ENCODE measurements at places on chromosomes 11 and 22.

GRCh38 chr11:35853971-35854370 is 89.9 kb upstream of the LDLRAD3 start:
- DNase-seq: no peak

DNA sequence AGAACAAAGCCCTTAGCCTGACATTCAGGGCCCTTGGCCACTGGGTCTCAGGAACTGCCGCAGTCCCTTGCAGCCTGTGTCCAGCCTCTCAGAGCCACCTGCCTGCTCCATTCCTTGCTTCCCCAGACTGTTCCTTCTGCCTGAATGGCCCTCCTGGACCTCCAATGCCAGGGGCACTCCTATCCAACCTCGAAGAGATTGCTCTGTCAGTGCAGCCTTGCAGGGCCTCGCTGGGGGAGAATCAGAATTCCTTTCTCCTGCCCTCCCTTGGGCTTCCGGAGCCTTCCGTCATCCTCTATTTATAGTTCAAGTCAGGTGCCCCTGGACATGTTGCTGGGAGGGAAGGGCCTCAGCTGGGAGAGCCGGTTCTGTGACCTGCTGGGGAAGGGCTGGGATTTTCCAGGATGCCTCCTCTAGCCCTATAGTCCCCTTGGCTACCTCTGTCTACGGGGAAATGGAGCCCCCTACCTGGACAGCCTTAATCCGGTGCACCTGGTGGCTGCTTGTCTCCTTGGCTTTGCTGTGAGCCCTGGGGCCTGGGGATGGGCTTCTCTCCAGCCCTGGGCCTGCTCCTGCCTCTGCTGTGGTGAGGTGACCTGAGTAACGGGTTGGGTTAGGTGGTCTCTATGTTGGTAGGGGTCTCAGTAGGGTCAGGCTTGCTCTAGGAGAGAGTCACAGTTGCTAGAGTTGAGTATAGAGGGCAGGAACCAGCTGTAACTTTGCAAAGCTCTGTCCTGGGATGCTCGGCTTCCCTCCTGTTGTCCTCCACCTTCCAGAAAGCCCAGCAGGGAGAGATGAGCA is 45.9 kb upstream of the SYT7 start:
- no peak for DNase-seq

DNA sequence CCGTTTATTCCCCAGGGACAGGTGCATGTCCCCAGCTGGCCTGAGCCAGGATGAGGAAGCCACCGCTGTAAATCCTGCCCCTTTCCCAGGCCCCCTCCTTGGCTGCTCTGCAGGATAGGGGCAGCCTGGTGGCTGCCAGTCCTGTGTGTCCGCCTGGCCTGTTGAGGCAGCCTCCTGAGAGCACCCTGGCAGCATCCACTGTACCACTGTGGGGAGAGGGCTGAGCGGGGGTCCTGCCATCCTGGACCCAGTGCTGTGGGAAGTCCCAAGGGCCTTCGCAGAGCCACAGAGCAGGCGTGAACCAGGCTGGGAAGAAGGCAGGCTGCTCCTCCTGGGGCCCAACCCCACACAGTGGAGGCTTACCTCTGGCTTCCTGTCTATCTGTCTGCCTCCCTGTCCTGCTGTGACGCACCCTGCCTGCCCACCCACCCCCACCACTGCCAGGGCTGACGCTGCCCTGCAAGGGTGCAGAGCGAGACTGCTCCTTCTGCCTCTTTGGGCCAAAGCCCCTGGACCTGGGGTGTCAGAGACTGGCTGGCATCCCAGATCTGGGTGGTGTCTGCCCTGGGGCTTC is 8.4 kb downstream of the KCTD17 start:
- no peak for DNase-seq

- no peak for DNase-seq
Measured at GRCh38 chr22:43564859-43565258, 153.0 kb downstream of the MPPED1 start.

DNA sequence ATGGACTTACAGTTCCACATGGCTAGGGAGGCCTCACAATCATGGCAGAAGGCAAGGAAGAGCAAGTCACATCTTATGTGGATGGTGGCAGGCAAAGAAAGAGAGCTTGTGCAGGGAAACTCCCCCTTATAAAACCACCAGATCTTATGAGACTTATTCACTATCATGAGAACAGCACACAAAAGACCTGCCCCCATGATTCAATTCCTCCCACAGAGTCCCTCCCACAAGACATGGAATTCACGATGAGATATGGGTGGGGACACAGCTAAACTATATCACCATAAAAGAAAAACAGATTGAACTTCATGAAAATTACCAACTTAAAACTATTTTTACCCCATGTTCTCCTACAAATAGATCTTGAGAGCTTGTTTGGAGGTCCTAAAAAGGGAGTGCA is 19.6 kb downstream of the ENTHD1 start:
- DNase-seq: no peak

DNA sequence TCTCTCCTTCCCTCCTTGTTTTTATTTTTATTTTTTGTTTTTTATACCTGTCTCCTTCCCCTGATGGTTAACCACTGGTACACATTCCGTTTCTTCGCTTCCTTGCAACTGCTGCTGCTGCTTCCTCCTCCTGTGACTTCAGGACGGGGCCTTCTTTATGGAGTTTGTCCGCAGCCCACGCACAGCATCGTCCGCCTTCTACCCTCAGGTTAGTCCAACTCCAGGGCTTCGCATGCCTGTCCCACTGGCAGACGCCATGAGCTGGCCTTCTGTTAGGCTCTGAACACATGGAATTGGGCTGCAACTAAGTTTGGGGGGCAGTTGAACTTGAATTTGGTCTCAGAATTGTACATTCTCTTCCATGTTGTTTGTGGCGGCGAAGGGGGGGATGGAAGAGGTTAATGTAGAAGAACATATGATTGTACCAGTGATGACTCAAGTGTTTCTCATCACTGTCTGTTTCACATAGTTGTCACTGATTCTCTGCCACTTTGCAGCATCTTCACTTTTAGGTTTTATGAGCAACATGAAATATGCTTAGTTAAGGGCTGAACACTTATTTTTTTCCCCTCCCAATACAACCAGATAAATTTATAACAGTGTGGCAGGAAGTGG is 83.0 kb upstream of the YWHAH start:
- no peak for DNase-seq

DNA sequence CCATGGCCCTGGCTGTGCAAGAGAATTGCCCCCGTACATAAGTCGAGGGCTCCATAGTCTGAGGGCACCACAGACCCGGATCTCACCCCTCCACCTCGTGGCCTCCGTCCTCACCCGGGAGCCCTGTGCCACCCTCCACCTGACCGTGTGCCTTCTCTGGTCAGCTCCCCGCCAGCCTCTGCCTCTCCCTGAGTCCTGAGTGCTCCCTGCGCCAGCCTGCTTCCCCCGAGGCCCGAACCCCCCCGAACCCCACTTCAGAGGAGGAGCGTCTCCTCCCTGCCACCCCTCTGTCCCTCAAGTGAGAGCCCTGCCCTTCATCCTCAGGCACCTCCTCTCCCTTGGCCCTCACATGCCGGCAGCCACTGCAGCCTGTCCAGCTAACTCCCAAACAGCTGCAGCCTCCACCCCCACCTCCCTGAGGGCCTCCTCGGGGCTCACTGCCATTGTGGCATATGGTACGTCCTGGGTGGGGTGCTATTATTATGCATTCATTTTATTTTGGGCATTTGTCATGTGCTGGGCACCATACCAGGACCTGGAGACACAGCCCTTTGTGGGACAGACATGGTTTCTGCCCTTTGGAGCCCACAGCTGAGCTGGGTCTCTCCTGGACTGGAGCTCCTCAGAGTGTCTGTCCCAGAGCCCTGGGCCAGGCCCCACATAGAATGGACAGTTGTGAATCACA is 67.2 kb downstream of the MYO7A start:
- DNase-seq: no peak

DNA sequence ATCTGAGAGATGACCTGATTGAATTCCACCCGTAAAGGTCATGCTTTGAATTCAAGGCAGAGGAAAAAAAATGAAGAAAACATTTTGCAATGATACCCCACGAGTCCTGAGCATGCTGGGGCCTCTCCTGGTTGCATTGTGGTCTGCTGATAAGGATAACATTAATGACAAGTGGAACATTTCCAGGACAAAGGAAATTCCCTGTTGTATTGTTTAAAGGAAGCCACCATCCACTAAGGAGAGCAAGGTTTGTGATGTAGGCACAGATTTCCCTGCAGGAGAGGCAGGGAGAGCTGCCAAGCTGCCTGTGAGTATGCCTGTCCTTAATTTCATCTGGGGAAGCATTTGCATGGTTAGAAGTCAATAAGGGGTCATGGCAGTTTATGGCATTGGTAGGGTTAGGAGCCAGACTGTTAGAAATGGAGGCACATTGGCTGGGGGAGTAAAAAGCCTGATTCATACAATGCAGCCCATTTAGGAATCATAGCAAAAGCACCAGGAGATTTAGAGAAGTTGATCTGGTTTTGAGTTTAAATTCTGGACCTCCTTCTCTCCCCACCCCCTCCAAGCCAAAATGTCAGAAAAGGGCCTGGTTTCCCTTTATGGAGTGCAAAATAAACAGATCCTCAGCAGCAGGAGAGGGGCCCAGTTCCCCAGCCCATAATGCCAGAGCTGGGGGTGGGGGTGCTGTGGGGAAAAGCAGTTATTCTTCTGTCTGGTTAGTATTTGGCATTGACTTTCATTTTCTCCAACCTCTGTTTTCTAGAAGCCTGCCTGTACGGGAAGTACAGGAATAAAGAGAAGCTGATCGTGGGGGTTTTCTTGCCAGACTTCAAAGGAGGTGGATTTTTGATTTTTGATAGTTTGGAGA is 22.1 kb downstream of the FLI1 start:
- DNase-seq: no peak

- no peak for DNase-seq
Measured at GRCh38 chr11:9657531-9657930, 6.3 kb upstream of the SWAP70 start.

DNA sequence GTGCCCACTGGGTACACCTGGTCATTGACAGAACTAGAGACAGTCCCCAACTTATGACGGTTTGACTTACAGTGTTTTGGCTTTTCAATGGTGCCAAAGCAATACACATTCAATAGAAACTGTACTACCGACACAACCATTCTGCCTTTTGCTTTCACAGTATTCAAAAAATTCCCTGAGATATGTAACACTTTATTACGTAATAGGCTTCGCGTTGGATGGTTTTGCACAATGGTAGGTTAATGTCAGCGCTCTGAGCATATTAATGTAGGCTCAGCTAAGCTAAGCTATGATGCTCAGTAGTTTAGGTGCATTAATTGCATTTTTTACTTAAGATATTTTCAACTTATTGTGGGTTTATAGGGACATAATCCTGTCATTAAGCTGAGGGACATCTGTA is 105.1 kb upstream of the B3GAT1 start:
- no peak for DNase-seq

- DNase-seq: no peak
Measured at GRCh38 chr11:94027210-94027609, 6.1 kb downstream of the HEPHL1 start.

DNA sequence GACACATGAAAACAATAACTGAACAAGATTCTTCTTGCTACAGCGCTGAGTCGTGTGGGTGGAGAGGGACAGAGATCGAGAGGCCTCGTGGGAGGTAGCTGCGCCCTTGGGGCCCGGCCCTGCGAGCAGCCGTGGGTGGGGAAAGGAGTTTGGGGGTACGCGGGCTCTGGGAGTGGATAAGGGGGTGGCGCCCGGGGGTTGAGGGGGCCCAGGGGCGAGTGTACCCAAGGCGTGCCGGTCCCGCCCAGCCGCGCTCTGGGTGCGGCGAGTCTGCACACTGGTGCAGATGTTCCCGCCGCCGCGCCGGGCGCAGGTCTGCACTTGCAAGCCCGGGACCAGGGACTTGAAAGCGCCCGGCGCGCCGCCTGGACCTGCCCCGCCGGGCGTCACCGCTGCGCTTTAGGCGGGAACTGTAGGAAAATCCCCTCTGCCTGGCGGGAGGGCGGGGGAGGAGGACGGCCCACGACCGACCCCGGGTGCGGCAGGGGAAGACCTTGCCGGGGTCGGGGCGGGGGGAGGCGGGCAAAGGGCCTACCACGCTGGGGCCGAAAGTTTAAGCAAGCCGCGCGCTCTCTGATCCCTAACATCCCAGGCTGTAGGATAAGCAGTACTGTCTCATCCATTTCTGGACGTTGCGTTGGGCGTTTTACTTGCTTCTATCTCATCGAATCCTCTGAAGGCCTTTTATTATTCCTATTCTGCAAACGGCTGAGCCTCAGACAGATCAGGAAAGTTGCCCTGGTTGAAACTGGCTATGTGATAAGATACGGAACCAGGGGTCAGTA is 1.4 kb upstream of the KREMEN1 start:
- DNase-seq: peak; percentile 65

- DNase-seq: no peak
Measured at GRCh38 chr22:30132290-30132996, 52.2 kb downstream of the HORMAD2 start.

GRCh38 chr11:116366980-116367645 is 405.7 kb downstream of the BUD13 start:
- DNase-seq: no peak

DNA sequence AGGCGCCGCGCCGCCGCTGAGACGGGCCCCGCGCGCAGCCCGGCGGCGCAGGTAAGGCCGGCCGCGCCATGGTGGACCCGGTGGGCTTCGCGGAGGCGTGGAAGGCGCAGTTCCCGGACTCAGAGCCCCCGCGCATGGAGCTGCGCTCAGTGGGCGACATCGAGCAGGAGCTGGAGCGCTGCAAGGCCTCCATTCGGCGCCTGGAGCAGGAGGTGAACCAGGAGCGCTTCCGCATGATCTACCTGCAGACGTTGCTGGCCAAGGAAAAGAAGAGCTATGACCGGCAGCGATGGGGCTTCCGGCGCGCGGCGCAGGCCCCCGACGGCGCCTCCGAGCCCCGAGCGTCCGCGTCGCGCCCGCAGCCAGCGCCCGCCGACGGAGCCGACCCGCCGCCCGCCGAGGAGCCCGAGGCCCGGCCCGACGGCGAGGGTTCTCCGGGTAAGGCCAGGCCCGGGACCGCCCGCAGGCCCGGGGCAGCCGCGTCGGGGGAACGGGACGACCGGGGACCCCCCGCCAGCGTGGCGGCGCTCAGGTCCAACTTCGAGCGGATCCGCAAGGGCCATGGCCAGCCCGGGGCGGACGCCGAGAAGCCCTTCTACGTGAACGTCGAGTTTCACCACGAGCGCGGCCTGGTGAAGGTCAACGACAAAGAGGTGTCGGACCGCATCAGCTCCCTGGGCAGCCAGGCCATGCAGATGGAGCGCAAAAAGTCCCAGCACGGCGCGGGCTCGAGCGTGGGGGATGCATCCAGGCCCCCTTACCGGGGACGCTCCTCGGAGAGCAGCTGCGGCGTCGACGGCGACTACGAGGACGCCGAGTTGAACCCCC is 798 bp downstream of the BCR start:
- peak; percentile 24 for DNase-seq

- no peak for DNase-seq
Measured at GRCh38 chr11:13851691-13852090, 110.8 kb upstream of the SPON1 start.

- no peak for DNase-seq
Measured at GRCh38 chr11:3230636-3231549, 1.3 kb downstream of the MRGPRE start.

GRCh38 chr22:32831584-32831983 is 30.1 kb downstream of the TIMP3 start:
- DNase-seq: no peak

DNA sequence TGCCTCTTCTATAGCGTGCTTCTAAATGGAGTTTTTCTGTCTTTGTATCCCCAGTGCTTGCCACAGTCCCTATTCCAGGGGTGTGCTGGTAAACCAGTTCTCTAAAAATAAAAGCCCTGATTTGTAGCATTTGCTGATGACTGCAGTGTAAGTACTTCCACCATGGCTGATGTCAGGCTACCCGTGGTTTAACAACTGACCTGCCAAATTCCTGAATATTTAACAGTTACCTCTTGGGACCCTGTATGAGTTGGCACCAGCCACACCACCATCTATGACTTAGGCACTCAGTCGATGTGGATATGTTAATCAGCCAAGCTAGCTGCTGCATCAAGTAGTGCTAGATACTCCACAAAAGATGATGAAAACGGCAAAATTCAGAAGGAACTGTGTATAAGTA is 94.0 kb upstream of the MTNR1B start:
- no peak for DNase-seq

Measured in MCF 10A (cell line).